ENCODE measurements at places on chromosomes 3 and 15. TPM values are rescaled to one million over a fixed set of nuclear protein-coding genes. Genes with fewer than 3 reads are reported as not detected.

The ST3GAL6 gene
- total RNA-seq, result 6.1 TPM

The STAB1 gene
- total RNA-seq, result 1.9 TPM

The ABI3BP gene
- total RNA-seq, result not detected

The MESP1 gene
- 0.15 TPM for total RNA-seq

The THOC7 gene
- 74.0 TPM for total RNA-seq

The TJP1 gene
- total RNA-seq, result 138 TPM

The NR1I2 gene
- 0.28 TPM for total RNA-seq

The ROBO2 gene
- 2.0 TPM for total RNA-seq

The CHL1 gene
- total RNA-seq, result 0.33 TPM

The KBTBD13 gene
- total RNA-seq, result not detected

The LSG1 gene
- 49.9 TPM for total RNA-seq

The FAM81A gene
- total RNA-seq, result 3.0 TPM

The COLQ gene
- 1.9 TPM for total RNA-seq

The FRMD5 gene
- 12.6 TPM for total RNA-seq

The LRRN1 gene
- 199 TPM for total RNA-seq

The LRRC3B gene
- 3.1 TPM for total RNA-seq

The CAMK2N2 gene
- total RNA-seq, result 16.9 TPM

The PLA1A gene
- total RNA-seq, result not detected

The CMTM8 gene
- total RNA-seq, result 10.5 TPM

The IQCH gene
- total RNA-seq, result 0.88 TPM

The SERINC4 gene
- total RNA-seq, result not detected

The CHRNA3 gene
- 2.1 TPM for total RNA-seq

The PRSS50 gene
- 0.47 TPM for total RNA-seq

The GOLGA8J gene
- total RNA-seq, result not detected

The MELTF gene
- total RNA-seq, result 3.5 TPM

The ACY1 gene
- 45.5 TPM for total RNA-seq

The EXOSC7 gene
- total RNA-seq, result 94.5 TPM

The CHST13 gene
- total RNA-seq, result 5.9 TPM

The GRAMD2A gene
- total RNA-seq, result 1.5 TPM

The TUSC7 gene
- total RNA-seq, result not detected

The FRMD4B gene
- 7.2 TPM for total RNA-seq

The SCN11A gene
- 0.10 TPM for total RNA-seq

The SPINK8 gene
- total RNA-seq, result not detected

The SFMBT1 gene
- total RNA-seq, result 16.8 TPM

The MNS1 gene
- total RNA-seq, result not detected

The CCR3 gene
- total RNA-seq, result not detected

The TM4SF1 gene
- total RNA-seq, result 0.26 TPM

The ZNF501 gene
- 5.3 TPM for total RNA-seq

The ARPC4 gene
- total RNA-seq, result 154 TPM

The STRIT1 gene
- total RNA-seq, result 0.38 TPM

The FBXL2 gene
- 3.1 TPM for total RNA-seq

The PP2D1 gene
- total RNA-seq, result not detected

The KLF13 gene
- total RNA-seq, result 33.4 TPM

The FBXL22 gene
- total RNA-seq, result 0.54 TPM

The ITIH1 gene
- total RNA-seq, result not detected

The EXD1 gene
- total RNA-seq, result 0.54 TPM

The GABRR3 gene
- not detected for total RNA-seq

The ECT2 gene
- total RNA-seq, result 88.7 TPM

The TAGLN3 gene
- 7.2 TPM for total RNA-seq

The DAZL gene
- 3.4 TPM for total RNA-seq

The SST gene
- 1.3 TPM for total RNA-seq

The POPDC2 gene
- 0.19 TPM for total RNA-seq

The ECE2 gene
- 0.86 TPM for total RNA-seq

The GASK1A gene
- 7.9 TPM for total RNA-seq

The NR2E3 gene
- 0.56 TPM for total RNA-seq

The PTH1R gene
- total RNA-seq, result 1.5 TPM

The FOXB1 gene
- 2.1 TPM for total RNA-seq

The CCR1 gene
- total RNA-seq, result not detected

The UNC13C gene
- 0.13 TPM for total RNA-seq

All from H1 (cell line).